ENCODE measurements at places on chromosomes 7 and 10.

DNA sequence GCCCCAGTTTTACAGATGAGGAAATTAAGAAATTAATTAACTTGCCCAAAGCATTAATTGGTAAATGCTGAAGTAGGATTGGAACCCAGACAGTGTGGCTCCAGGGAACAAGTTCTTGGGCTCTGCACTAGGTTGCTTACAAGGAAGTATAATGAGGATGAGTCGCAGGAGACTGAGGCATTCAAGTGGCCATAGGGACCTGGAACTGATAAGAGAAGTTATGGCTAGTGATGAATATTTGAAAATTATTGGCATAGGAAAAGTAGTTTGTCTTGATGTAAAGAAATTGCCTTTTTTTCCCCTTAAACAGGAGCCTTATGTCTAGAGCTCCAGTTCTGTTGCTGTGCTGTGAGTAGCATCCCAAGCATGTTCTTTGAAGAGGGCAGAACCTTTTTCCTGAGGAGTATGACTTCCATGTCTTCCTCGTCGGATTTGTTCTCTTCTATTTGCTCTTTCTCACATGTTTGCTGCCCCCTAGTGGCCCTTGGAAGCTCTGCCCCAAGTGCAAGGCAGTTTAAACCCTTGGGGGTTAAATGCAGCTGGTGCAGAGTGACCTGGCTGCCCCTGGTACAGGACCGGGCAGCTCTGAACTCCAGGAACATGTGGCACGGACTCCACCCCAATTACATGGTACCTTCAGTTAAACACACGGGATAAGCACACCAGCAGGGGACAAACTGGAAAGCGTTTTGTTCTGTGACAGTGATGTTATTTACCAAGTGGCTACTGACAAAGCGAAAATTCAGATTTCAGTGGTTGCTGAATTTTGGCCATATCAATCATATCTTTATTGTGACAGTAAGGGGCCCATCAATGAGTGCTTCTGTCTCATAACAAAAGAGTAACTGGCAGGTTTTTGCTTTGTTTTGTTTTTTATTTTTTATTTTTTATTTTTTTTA is 148.8 kb downstream of the HECW1 start:
- DNase-seq = peak; percentile 25

- DNase-seq = no peak
Observed at GRCh38 chr10:68870061-68870460, 31.1 kb upstream of the DDX50 start.

DNA sequence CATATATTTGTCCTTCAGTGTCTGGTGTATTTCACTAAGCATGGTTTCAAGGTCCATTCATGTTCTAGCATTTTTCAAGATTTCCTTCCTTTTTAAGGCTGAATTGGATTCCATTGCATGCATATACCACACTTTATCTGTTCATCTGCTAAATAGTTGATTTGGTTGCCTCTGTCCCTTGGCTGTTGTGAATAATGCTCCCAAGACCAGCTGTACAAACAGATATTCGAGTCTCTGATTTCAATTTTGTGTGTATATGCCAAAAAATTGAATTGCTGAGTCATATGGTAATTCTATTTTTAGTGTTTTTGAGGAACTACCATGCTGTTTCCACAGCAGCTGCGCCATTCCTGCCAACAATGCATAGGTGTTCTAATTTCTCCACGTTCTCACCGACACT is 216.4 kb downstream of the NRG3 start:
- DNase-seq = no peak

DNA sequence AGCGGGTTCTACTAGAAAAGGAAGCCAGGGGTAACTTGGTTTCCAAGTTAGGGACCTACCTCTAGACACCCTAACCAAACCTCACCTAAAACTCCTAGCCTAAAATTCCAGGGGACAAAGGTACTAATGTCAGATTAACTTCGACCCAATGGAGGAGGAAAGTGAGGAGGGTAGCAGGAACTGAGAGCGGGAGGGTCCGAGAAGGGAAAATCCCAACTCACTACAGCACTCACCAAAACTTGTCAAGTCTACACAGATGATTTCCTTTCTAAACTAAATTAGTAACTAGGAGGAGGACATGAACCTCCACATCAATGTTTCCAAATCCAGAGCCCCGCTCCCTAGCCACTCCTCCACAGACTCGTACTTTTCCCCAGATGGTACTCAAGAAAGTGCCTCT is 22.6 kb downstream of the CHCHD3 start:
- no peak for DNase-seq

DNA sequence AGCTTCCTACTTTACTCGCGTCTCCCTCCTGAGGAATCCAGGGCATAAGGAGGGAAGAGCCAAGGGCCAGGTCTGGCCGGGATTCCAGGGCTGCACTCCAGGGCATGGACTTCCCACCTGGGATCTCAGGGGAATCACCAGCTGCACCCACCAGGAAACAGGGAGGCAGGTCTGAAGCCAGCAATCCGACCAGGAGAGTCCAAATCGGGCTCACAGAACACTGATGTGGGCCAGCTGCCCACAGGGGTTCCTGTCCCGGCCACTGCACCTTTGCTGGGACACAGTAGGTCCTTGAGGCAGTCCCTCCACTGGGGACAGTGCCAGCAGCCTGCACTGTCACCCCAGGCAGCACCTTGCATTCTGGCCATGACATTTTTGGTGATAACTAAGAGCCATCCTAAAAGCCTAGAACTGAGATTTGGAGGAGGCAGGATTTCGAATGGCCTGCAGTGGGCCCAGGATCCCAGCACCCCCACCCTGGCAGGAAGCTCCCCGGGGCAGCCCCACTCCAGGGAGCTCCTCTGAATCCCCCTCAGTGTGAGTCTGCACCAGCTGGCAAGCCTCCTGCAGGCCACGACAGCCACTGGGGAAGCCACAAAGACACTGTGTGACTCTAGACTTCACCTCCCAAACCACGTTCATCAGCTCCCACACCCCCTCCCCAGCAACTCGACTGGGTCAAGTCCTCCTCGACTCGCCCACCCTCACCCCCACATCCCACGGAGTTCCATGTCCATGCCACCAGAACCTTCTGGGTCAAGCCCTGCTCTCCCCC is 71.5 kb upstream of the PPP2R2D start:
- no peak for DNase-seq

GRCh38 chr10:121005948-121006587 is 154.9 kb downstream of the WDR11 start:
- DNase-seq = no peak

DNA sequence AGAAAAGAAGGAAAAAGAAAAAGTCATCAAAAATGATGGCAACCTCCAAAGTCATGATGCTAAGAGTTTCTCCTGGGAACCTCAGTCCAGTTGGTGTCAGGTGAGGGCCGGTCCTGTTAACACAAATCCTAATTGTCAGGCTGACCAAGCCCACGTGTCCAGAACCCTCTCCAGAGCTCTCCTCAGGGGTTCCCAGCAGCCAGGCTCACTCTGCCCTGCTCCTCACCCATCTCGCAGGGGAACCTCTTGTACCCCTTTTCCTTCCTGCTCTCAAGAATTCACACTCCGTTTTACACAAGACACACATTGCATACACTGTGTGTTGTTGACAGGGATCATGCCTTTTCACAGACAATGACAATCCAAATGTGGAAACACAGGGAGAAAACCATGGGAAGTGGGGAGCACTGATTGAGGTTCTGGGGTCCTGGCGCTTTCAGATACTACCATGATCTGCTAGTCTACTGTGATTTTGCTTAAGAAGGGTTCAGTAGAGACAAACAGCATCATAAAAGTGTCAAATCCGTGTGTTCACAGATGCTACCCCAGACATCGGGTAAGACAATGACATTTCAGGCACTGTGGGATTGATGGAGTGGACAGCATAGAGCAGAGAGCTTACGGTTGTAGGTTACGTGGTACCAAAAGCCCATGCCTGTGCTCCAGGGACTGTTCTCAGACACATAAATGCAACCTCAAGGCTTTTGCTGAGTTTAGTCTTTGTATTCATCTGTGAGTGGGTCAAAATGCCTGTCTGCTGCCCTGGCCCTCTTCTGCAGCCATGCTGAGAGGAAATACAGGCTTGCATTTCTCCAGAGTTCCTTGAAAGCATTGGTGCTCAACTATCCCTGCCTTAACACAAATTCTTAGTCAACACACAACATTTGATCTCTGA is 16.0 kb downstream of the IL2RA start:
- no peak for DNase-seq

- no peak for DNase-seq
Observed at GRCh38 chr10:6537770-6538169, 42.3 kb downstream of the PRKCQ start.

DNA sequence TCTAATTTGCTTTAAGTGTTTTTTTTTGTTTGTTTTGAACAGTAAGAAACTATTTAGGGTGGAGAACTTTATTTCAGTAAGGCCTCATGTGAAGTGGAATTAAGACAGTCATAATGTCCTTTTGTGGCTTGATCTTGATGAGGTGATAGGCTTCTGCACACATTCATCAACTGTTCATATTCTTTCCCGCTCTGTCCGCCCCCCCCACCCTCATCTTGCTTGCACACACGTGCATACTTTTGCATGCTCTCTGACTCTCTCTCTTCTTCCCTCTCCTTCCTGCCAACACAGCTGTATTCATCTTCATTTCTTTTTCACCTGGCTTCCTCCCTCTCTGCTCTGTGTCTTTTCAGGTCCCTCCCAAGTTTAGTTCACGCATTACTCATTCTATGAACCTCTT is 429.6 kb downstream of the AUTS2 start:
- DNase-seq = no peak

GRCh38 chr7:32378988-32379387 is 111.2 kb downstream of the LSM5 start:
- DNase-seq = no peak

Measured in stimulated activated CD4-positive, alpha-beta T cell treated with anti-CD3 and anti-CD28 coated beads, Interleukin-15, amount 100 ng/mL, for 1 hour (primary cell).